Thoracic aorta (tissue), 2 donors: ENCODE measurements at places on chromosomes 7 and 10.

GRCh38 chr10:104680467-104681401 is 39.6 kb downstream of the SORCS3 start:
- no peak for DNase-seq

GRCh38 chr7:11707606-11708193 is 124.3 kb downstream of the THSD7A start:
- no peak for DNase-seq

DNA sequence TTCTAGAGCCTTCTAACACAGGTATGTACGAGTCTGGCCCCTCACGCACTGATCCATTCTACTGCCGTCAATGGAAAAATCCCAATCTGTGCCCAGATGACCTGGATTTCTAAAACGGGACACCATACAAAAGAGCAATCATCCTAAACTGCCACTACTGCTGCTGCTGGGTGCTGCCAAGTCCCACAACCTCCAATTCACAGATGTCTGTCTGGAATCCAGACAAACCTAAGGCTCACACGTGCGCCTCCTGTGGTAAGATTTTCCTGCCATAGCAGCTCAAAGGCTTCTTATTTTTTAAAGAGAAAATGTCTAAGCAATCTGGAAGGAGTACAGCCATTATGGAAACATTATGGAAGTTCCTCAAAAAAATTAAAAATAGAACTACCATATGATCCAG is 40.9 kb downstream of the JCAD start:
- no peak for DNase-seq

DNA sequence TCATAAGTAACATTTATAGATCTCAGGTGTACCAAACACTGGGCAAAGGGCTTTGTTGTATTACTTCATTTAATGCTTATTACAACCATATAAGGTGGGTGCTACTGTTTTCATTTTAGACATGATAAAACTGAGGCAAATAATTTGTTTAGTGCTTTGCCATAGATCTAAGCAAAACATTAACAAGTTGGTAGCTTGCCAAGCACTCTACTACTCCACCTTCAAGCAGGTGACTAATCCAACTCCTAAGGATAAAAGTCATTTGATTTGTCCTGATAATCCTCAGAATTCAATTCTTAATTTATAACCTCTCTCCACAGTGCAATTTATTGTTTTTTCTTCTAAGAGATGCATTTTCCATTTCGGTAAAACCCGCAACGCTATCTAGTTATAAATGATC is 646.4 kb downstream of the GRM8 start:
- DNase-seq, result no peak

GRCh38 chr7:3673524-3673923 is 372.5 kb downstream of the SDK1 start:
- DNase-seq, result no peak

- DNase-seq, result no peak
These were observed 12.5 kb downstream of the STAG3 start for GRCh38 chr7:100190048-100190711.

GRCh38 chr7:123199883-123200282 is at the start of gene SLC13A1:
TSS of gene SLC13A1 (minus strand) at chr7:123199969. CDS start at chr7:123199946, 23 bp downstream.
- no peak for DNase-seq

DNA sequence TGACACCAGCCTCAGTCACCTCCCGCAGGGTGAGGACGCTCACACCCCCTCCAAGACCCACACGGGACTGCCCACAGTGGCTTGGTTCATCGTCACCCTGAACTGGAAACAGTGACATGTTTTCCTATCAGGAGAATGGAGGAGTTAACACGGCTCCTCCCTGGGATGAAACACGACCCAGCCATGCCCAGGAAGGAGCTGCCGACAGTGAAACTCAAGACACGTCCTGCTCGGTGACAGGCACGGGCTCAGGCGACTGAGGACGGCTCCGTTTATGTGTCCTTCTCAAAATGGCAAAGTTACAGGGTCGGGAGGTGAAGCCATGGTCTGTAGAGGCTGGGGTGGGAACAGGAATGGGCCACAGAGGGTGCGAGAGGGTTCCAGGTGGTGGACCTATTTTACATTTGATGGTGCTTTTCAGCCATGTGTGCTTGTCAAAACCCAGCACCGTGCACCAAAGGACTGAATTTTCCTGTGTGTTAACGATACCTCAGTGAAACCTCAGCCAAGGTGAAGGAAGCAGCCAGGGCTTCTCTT is 272.4 kb downstream of the ADARB2 start:
- no peak for DNase-seq

- DNase-seq, result no peak
These were observed 100.5 kb downstream of the GLCCI1 start for GRCh38 chr7:8068892-8069686.

GRCh38 chr10:54234832-54235231 is 566.2 kb downstream of the PCDH15 start:
- no peak for DNase-seq

DNA sequence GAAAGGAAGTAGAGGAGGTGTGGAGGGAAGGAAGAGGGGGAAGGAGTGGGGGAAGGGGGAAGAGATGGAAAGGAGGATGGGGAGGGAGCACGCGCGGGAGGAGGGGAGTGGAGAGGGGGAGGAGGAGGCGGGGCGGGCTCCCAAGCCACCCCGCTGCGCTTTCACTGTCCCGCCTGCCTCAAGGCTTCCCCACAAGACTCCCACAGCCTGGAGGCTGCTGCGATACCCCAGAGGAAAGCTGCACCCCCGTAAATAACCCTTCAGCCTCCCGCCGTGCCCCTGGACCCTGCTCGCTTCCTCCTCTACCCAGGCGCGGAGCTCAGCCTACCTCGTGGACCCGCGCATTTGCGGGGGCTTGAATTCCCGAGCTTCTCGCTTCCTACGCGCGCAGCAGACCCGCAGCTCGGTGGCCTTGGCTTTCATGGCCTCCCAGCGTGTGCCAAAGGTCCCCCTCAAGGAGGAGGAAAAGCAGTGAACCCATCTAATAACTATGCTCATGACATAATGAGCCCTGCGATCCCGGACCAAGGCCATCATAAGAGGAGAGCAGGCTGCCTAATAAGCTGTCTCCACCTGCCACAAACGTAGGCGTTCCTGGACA is at the start of gene C10orf67:
Gene C10orf67 (minus strand): TSS at position 557 of the 601 bp plus-strand sequence. CDS start 23 bp downstream, at position 534.
- no peak for DNase-seq

- DNase-seq, result no peak
These were observed 769 bp upstream of the ELFN1 start for GRCh38 chr7:1669064-1669951.

DNA sequence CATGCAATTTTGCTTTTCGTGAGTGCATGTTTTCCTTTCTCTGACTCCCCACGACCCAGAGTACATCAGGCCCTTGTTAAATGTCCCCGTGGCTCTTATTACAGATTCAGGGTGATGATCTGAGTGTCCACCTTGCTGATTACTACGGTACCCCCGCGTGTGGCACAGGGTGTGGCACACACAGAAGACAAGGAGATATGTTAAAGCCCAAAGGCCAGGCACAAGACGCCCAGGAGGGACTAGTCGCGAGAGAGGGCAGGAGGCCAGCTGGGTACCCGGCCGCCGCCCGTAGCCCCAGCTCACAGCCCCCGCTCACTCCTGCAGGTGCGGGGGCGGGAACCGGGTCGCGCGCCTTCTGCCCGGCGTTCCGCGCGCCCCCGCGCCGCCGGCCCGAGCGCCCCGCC is 281 bp upstream of the EXOC6 start:
- DNase-seq, result no peak

GRCh38 chr7:36278620-36279172 is 111.0 kb upstream of the ANLN start:
- DNase-seq, result no peak

DNA sequence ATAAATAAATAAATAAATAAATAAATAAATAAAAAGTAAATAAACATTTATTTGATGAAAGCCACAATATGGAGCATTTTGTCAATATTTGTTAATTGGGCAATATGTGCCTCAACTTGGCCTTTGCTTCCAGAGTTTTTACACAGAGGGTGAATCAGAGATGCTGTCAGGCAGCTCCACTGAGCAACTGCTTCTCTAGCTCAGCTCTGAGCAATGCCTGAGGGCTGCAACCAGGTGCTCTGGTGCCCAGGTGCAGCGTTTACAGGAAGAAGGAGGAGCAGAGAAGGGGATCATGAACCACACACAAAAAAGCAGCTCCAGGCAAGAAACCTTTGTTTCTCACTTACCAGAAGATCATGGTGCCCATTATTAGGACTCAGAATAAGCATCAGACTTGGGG is 876.2 kb upstream of the AUTS2 start:
- no peak for DNase-seq

GRCh38 chr7:36149694-36150452 is 3.2 kb upstream of the EEPD1 start:
- no peak for DNase-seq

- DNase-seq, result no peak
These were observed 672.0 kb upstream of the NRP1 start for GRCh38 chr10:34006471-34006870.

GRCh38 chr10:22244001-22244400 is 26.2 kb upstream of the EBLN1 start:
- no peak for DNase-seq

GRCh38 chr7:1706381-1706720 is 36.3 kb downstream of the ELFN1 start:
- DNase-seq, result no peak

GRCh38 chr7:39154815-39155214 is 177.1 kb downstream of the POU6F2 start:
- DNase-seq, result no peak

- DNase-seq, result no peak
These were observed 491 bp upstream of the AKAP9 start for GRCh38 chr7:91940171-91940570.

DNA sequence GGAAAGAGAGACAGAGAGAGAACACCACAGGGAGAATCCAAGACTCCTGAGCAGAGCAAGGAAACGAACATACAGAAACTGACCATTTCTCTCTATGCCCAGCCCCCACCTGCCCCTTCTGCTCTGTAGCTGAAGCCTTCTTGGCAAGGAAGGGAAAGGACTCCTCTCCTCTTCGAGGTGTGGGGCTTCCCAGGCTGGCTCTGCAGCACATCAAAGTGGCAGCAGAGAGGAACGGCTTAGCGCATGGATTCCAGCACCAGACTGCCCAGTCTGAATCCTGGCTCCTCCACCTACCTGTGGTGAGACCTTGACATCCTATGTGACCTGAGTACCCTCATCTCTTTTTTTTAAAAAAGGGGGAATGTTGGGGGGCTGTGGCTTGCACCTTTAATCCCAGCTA is 69.4 kb downstream of the SH3PXD2A start:
- DNase-seq, result no peak

- DNase-seq, result no peak
These were observed 73.0 kb downstream of the PLXDC2 start for GRCh38 chr10:19889256-19889655.

DNA sequence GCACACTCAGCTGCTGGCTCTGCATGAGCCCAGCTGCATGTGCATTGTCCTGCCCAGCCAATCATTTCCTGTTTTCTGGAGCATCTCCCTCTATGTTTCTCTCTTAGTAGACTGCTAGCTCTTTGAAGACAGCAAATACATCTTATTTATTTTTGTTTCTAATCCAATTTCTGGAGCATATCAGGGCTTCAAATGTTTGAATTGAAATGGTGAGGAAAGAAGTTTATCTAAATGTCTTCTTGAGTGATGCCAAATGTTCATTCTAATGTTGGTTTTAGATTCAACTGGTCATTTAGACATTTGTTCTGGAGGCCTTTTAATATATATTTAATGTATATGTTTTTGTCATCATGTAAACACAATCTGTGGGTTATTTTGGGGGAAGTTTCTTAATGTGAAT is 141.9 kb downstream of the DNAJB9 start:
- no peak for DNase-seq

GRCh38 chr7:151927011-151927410 is 29.2 kb upstream of the GALNTL5 start:
- DNase-seq, result no peak

GRCh38 chr10:71001470-71001869 is 113.1 kb upstream of the PCBD1 start:
- no peak for DNase-seq

- no peak for DNase-seq
These were observed 12.7 kb upstream of the SVIL start for GRCh38 chr10:29647478-29647877.

GRCh38 chr10:71522442-71523144 is 125.9 kb downstream of the CDH23 start:
- DNase-seq, result no peak

DNA sequence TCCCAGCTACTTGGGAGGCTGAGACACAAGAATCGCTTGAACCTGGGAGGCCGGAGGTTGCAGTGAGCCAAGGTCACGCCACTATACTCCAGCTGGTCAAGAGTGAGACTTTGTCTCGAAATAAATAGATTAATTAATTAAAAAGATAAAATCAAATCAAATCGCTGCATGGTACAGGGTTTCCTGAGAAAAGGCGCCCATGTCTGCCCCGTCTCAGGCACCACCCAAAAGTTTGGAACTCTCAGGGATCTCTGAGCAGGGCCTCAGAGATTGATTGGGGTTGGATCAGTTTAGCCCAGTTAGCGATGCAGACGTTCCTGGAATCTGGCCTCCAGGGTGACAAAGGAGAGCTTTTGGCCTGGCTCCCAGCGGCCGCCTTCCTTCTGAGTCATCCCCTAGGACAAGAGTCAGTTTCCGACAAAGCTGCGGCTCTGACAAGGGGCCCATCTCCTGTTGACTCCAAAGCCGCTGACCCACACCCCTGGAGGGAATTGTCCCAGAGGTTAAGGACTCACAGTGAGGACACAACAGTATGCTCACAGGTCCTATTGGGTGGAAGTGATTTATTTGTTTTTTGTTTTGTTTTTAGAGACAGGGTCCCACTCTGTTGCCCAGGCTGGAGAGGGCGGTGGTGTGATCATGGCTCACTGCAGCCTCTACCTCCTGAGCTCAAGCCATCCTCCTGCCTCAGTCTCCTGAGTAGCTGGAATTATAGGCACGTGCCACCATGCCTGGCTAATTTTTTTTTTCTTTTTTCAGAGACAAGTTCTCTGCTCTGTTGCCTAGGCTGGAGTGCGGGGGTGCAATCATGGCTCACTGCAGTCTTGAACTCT is 6.8 kb downstream of the ORAI2 start:
- no peak for DNase-seq

GRCh38 chr10:78039743-78040142 is 6.1 kb downstream of the RPS24 start:
- no peak for DNase-seq

- DNase-seq, result no peak
These were observed at the start of gene EPDR1 for GRCh38 chr7:37920305-37920848. TSS of gene EPDR1 (plus strand) at chr7:37920640. CDS start at chr7:37920940, 300 bp downstream.

GRCh38 chr7:100367676-100368613 is 5.3 kb upstream of the PILRA start:
- no peak for DNase-seq

- no peak for DNase-seq
These were observed 85.8 kb downstream of the CTNNA3 start for GRCh38 chr10:67609996-67610793.

DNA sequence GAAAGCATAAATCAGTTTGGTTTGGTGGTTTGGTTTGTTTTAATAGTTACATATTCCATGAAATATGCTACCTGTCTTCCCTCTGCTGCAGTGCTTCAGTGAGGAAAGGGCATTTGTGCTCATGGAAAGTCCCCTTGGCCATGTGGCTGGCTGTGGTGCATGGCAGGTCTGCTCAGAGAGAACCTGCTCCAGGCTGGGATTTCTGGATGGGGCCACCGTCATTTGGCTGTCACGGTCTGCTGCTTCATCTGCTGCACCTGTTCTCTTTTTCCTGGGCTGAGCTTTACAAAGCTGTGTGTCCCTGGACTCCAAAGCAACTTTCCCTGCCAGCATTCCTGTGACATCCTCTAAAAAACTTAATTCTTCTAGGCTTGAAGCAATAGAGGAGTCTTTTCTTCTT is 8.9 kb downstream of the CDK14 start:
- DNase-seq, result no peak
